ENCODE measurements at places on chromosomes 13 and 19.

DNA sequence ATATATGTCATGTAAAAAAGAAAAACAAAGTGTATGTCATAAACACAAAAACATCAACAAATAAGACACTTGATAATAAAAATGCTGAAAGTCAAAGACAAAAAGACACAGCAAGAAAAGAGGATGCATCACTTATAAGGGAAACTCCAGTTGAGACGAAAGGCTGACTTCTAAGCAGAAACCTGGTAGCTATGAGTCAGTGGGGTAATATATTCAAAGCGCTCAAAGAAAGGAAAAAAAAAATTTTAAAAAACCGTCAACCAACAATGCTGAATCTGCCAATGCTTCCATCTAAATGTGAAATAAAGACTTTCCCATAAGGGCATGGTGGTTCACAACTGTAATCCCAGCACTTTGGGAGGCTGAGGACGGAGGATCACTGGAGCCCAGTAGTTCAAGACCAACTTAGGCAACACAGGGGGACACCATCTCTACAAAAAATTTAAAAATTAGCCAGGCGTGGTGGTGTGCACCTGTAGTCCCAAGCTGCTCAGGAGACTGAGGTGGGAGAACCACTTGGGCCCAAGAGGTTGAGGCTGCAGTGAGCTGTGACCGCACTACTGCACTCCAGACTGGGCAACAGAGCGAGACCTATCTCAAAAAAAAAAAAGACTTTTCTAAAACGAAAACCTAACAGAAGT, 24.0 kb downstream of the USP12 start:
- DNase-seq: no peak

GRCh38 chr19:6890401-6890913, 3.1 kb downstream of the ADGRE1 start:
- no peak for DNase-seq

- no peak for DNase-seq
These were observed 351.5 kb downstream of the KLF12 start for GRCh38 chr13:73782450-73783449.

DNA sequence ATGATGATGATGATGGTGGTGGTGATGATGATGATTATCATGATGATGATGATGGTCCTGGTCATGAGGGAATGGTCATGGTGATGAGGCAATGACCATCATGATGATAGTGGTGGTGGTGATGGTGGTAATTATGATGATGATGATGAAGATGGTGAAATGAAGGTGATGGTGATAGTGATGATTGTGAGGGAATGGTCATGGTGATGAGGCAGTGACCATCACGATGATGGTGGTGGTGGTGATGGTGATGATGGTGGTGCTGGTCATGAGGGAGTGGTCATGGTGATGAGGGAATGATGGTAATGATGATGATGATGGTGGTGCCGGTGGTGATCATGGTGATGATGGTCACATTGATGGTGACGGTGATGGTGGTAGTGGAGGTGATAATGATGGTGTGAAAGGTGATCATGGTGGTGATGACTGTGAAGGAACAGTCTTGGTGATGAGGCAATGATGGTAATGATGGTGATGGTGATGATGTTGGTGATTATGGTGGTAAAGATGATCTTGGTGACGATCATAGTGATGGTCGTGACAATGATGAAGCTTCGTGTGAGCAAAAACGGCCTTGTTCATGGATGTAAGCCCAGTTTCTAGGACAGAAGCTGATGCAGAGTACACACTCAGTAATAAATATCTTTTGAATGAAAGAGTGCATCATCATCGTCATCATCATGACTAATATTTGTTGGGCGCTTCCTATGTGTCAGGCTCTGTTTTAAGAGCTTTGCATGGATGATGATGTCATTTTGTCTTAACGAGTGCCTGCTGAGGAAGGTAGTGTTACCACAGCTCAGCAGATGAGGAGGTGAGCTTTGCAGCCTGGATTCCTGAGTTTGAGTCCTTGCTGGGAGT, 17.3 kb downstream of the SBK2 start:
- DNase-seq: no peak

DNA sequence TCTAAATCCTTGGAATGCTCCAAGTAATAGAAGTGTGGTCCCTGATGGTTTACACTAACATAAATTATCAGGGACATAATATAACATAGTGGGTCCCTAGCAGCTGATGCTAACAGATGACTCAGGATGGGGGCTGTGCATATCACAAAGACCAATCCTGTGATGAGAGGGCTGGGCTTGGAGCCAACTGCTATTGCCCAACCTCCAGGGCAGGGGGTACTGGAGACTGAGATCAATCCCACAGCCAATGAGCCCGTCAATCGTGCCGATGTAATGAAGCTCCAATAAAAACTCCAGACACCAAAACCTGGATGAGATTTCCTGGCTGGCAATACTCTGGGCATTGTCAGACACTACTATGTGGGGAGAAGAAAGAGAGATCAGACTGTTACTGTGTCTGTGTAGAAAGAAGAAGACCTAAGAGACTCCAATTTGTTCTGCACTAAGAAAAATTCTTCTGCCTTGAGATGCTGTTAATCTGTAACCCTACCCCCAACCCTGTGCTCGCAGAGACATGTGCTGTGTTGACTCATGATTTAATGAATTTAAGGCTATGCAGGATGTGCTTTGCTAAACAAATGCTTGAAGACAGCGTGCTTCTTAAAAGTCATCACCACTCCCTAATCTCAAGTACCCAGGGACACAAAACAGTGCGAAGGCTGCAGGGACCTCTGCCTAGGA, 33.4 kb downstream of the ABCC4 start:
- no peak for DNase-seq

DNA sequence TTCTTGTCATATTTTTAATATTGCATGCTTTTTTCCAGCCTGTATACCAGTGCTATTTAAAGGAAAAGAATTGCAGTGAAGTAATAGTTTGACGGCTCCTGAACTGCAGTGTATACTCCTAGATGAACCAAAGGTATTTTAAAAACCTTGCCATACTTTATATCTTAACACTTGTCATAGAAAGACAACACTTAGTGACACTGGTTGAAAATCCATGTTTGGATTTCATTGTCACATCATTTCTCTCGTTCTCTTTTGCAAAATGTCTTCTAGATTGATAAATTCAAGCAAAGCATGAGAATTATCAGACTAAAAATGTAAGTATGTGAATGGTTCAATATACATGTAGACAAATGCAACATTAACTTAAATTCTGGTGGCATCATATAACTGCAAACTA, 1293.9 kb downstream of the PCDH9 start:
- DNase-seq: no peak

DNA sequence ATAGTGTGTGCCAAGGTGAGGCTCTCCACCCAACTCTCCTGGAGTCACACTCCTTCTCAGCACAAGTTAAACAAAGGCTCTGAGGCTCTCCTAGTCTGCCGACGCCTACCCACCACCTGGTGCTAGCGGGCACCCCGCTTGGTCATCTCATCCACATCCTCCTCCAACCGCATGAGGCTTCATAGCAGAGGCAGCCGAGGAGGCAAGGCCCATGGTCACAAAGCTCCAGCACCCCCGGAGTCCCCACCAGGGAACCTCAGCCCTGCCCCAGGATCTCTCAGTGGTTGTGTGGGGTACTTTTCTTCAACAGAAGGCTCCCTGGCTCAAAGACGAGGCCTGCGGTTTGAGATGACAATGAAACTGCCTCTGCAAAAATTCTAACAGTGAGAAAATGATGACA, 43.0 kb downstream of the STK24 start:
- no peak for DNase-seq

GRCh38 chr13:41455725-41456419, 1.5 kb upstream of the RGCC start:
- DNase-seq: no peak

DNA sequence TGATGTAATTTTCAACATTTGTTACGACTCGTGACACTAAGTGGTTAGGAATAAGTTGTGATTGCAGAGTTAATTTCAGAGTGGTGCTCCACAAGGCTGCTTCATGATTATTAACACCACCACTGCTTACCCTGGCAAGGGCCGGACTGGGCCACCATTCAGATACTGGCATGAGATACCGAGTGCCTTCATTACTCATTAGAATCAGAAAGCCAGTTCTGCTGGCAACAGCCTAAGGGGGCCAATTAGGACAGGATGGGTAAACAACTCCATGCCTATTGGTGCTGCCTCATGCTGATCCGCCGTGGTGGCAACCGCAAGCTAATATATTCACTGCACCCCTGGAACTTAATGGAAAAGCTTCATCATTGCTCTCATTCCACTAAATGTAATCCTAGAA, 575.1 kb downstream of the EFNB2 start:
- DNase-seq: peak; percentile 28

DNA sequence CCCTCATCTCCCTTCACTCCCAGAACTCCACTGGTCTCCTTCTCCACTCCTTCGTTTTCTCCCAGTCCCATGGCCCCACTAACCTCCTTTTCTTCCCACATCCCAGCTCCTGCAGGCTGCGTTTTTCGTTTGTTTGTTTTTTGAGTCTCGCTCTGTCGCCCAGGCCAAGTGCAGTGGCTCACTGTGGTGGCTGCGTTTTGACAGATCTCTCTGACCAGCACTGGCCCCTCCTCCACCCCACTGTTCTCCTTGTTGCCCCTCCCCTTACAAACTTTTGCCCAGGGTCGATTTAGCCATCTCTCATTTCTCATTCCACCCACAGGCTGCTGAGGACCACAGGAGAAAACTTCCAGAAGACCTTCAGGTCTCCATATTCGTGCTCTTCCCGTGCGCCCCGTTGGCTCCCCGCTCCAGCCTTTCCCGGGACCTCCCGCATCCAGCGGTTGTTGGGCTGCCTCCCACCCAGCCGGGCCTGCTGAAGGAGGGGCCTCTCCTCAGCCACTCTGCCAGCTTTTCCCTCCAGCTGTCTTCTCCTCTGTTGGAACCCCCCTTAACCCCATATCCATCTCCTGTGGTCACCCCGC, 40.6 kb upstream of the GJB6 start:
- no peak for DNase-seq

- no peak for DNase-seq
These were observed 44.4 kb upstream of the FARP1 start for GRCh38 chr13:98098516-98098915.

DNA sequence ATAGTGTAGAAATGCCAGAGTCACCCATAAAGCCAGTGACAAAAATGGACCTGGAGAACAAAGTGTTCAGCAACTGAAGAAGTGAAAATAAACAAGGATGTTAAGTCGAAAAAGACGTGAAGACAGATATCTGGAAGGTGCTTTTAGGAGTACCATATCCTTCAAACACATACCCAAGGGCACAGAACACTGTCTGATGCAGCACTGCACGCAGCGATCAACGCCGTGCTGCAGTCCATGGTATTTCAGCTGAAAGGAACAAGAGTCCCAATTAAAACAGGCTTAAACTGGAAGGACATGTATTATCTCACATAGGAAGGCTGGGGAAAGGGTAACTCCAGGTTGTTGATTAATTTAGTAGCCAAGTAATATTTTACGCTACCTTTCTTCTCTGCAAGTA, 108.2 kb downstream of the SGCG start:
- DNase-seq: no peak

DNA sequence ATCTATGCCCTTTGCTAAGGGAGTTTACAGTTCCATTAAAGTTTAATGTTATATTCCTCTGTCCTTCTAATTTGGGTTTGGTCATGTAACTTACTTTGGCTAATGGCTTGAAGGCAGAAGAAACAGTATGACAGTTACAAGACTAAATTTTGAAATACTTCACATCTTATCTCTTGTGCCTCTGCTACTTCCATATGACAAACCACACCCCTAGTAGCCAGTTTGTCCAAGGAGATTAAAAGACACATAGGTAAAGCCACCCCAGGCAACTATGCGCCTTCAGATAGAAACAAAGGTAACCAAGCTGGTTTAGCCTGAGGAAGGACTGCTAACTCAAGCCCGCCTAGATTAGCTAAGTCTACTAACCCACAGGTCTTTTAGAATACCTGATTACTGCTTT, 273.4 kb upstream of the MIR17HG start:
- no peak for DNase-seq

- no peak for DNase-seq
These were observed 2.7 kb downstream of the EGLN2 start for GRCh38 chr19:40801426-40802299.

DNA sequence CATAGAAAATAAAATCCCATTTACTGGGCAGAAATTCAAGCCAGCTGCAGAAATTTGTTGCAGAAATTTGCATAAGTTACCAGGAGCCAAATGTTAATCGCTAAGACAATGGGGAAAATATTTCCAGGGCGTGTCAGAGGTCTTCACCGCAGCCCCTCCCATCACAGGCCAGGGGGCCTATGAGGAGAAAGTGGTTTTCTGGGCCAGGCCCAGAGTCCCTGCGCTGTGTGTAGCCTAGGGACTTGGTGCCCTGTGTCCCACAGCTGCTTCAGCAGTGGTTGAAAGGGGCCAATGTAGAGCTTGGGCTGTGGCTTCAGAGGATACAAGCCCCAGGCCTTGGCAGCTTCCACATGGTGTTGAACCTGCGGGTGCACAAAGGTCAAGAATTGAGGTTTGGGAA, 278.9 kb upstream of the PCDH9 start:
- DNase-seq: no peak

DNA sequence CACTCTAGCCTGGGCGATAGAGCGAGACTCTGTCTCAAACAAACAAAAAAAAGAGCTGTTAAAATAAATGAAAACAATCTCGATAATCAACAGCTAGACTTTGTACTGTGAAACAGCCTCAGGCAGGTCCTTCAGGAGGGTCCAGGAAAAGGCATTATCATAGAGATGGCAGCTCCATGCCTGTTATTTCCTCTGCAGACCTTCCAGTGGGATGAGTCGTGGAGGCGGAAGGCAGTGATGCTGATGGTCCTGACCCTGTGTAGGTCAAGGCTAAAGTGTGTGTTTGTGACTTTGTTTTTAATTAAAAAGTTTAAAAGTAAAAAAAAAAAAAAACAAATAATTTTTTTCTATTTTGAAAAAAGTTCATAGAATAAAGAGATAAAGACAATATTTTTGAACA, 117.4 kb downstream of the TNFRSF19 start:
- DNase-seq: no peak

- DNase-seq: no peak
These were observed 50.3 kb upstream of the TUBGCP3 start for GRCh38 chr13:112638157-112638750.

- DNase-seq: no peak
These were observed 4.4 kb downstream of the AKT2 start for GRCh38 chr19:40280608-40281221.

Measured in NCI-H446 (cell line).